ENCODE measurements at places on chromosomes 13 and 19. TPM values are rescaled to one million over a fixed set of nuclear protein-coding genes. Genes with fewer than 3 reads are reported as not detected.
A peak's percentile ranks its signal among the peaks of the same experiment; 100 is the strongest.

MAP4K1 gene
- 1.7 TPM for total RNA-seq

CRB3 gene
- total RNA-seq: 1.6 TPM

RPS15 gene
- 1,045 TPM for total RNA-seq

KIR2DL3 gene
- total RNA-seq: not detected

RUBCNL gene
- 1.3 TPM for total RNA-seq

CYP2S1 gene
- 11.1 TPM for total RNA-seq

CGB1 gene
- not detected for total RNA-seq

ZNF432 gene
- total RNA-seq: 17.7 TPM

SRRM5 gene
- 0.23 TPM for total RNA-seq

EDNRB gene
- total RNA-seq: 3.2 TPM

PLVAP gene
- 0.77 TPM for total RNA-seq

SLITRK1 gene
- 2.3 TPM for total RNA-seq

ZNF787 gene
- 36.3 TPM for total RNA-seq

DNA sequence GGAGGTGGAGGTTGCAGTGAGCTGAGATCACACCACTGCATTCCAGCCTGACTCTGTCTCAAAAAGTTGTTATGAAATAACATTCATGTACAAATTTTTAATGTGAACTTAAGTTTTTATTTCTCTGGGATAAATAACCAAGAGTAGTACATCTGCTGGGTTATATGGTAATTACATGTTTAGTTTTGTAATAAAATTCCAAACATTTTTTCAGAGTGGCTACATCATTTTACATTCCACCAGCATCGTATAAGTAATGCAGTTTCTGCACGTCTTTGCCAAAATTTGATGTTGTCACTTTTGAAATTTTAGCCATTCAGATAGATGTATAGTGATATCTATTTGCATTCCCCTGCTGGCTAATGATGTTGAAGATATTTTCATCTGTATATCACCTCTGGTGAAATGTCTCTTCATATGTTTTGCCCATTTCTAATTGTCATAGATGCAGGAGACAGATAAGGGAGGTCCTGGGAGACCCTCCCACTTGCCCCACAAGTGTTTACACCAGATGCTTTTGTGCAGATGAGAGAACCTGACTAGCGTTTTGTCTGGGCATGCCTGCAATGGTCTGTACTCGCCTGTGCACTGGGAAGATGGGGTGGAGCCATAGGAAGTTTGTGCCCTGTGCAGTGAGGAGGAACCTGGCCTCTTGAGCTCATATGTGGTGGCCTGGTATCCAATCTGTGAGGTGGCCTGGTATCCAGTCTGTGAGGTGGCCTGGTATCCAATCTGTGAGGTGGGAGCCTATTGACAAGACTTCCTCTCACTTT, 12.7 kb upstream of the KBTBD6 start:
- DNase-seq: peak; percentile 23

DNA sequence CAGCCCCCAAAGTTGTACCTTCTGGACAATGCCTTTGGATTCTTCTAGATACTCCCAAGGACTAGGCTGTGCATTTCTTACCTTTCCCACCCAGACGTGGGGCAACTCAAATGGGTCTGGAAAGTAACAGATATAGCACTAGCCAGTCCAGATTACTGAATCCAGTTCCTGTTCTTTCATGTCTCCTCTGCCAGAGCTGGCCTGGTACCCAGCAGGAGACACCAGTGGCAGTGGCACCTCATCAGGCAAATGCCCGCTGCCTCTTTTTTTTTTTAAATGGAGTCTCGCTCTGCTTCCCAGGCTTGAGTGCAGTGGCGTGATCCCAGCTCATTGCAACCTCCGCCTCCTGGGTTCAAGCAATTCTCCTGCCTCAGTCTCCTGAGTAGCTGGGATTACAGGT, 43.2 kb downstream of the N4BP2L2 start:
- no peak for DNase-seq

GRCh38 chr13:24922387-24922744, 158.4 kb downstream of the RNF17 start:
- peak; percentile 42 for DNase-seq

DNA sequence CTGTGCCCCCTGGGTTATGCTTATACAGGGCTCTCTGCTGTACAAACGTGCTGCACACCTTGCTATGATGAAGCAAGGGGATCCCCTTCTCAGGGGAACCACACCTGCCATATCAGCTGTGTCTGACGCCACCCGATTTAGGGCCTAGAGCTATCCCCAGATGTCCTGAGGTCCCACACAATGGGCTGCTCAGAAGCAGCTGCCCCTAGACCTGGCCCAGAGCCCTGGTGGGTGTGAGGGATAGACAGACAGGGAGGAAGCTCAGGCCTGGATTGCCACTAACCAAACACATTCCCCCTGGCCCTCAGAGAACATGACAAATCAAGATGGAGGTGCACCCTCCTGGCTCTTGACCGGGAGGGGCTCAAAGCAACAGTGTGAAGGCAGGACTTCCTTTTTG, 59.3 kb downstream of the TSHZ3 start:
- DNase-seq: no peak

- DNase-seq: peak; percentile 46
These were observed 629 bp upstream of the FGF9 start for GRCh38 chr13:21670006-21670882.

DNA sequence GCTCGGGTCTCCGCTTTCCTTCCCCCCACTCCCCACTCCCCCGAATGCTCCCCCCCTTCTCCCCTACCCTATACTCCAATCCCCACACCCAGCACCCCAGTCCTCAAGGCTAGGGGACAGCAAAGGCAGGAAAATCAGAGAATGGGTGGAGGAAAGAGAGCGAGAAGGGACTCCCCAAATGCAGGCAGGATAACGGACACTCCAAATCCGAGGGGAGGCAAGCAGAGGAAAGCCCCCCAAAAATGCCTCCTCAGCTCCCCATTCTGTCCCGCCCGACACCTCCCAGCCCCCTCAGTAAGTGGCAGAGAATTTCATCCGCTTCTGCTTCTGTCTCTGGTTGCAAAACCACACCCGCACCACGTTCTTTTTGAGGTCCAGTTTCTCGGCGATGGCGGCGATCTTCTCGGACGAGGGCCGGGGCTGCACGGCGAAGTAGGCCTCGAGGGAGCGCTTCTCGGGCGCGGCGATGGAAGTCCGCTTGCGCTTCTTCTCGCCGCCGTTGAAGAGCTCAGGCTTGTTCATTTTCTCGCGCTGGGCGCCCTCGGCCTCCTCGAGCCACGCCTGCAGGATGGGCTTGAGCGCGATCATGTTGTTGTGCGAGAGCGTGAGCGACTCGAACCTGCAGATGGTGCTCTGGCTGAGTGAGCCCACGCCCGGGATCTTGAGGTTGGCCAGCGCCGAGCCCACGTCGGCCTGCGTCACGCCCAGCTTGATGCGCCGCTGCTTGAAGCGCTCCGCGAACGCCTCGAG, 2.1 kb downstream of the POU4F1 start:
- no peak for DNase-seq

DNA sequence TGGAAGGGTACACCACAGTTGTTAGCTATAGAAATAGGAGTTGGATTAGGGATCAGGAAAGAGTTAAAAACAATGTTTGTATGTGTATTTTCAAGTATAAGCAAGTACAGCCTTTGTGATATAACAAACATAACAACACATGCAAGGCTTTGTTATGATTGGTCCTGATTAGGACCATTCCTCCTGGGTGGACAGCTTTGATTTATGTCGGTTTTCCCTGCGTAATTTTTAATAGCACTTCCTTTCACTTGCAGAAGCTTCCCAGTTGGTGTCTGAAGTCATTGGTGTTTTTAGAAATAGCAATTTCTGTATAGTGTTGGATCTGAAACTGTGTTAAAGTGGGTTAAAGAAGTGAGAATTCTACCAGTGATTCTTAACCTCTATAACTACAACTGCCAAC, 10.0 kb downstream of the FNDC3A start:
- DNase-seq: no peak

- no peak for DNase-seq
These were observed 34.4 kb upstream of the ZNF808 start for GRCh38 chr19:52492994-52493470.

- no peak for DNase-seq
These were observed 32.7 kb upstream of the FLT1 start for GRCh38 chr13:28527629-28528028.

DNA sequence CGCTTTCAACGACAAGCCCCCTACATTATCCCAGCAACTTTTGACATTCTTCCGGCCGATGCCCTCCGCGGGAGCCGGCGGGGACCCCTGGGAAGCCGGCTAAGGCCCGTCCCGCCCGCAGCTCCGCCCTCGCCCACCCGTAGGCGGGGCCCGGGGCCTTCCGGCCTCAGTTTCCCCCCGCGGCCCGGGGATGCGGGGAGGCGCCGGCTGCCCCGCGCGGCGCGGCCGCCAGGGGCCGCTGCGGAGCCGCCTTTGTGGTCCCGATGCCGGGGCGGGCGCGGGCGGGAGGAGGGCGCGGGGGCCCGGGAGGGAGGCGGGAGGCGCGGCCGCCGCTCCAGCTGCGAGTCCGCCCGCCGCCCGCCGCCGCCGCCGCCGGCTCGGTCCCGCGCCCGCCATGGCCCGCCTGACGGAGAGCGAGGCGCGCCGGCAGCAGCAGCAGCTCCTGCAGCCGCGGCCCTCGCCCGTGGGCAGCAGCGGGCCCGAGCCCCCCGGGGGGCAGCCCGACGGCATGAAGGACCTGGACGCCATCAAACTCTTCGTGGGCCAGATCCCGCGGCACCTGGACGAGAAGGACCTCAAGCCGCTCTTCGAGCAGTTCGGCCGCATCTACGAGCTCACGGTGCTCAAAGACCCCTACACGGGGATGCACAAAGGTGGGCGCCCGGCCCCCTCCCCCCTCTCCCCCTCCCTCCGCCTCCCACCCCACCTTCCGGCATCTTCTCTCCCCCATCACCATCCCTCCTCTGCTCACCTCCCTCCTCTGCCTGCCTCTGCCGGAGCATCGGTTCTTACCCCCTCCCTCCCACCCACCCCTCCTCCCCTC, at the start of gene CELF5:
Gene CELF5 (plus strand): TSS at position 316 of the 823 bp plus-strand sequence. CDS start 79 bp downstream, at position 395.
- no peak for DNase-seq

GRCh38 chr13:40617801-40618356, 48.6 kb downstream of the FOXO1 start:
- DNase-seq: no peak

DNA sequence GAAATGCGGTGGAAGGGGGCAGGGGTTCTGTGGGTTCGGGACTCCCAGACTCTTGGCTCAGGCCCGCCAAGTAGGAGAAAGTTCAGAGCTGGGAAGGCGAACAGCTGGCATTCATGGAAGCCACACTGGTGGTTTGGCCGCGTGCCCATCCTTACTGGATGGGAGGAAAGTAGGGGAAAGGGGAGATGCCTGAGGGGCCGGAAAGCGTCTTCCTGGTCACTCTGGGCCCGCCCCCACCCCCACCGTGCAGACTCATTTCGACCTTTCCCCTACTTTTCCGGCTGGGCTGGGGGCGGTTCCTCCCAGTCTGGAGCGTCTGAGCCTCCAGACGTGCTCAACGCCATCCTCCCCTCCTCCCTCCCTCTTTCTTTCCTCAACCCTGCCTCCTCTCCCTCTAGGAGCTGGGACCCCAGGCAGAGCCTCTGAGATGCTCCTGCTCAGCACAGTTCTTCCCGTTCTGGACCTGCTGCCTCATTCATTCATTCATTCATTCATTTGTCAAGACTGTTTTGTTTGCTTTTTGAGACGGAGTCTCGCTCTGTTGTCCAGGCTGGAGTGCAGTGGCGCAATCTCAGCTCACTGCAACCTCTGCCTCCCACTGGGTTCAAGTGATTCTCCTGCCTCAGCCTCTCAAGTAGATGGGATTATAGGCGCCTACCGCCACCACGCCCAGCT, 3.5 kb downstream of the ANGPTL4 start:
- DNase-seq: peak; percentile 89

GRCh38 chr19:41415154-41415571, 12.0 kb downstream of the B3GNT8 start:
- no peak for DNase-seq

DNA sequence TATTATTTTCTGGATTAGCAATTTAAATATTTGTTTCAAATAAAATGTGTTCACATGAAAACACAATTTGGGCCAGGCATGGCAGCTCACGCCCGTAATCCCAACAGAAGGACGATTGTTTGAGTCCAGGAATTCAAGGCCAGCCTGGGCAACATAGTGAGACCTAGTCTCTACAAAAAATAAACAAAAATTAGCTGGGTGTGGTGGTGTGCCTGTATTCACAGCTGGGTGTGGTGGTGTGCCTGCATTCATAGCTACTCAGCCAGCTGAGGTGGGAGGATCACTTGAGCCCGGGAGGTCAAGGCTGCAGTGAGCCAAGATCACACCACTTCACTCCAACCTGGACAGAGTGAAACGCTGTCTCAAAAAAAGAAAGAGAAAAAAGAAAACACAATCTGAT, 46.4 kb downstream of the KPNA3 start:
- DNase-seq: no peak

DNA sequence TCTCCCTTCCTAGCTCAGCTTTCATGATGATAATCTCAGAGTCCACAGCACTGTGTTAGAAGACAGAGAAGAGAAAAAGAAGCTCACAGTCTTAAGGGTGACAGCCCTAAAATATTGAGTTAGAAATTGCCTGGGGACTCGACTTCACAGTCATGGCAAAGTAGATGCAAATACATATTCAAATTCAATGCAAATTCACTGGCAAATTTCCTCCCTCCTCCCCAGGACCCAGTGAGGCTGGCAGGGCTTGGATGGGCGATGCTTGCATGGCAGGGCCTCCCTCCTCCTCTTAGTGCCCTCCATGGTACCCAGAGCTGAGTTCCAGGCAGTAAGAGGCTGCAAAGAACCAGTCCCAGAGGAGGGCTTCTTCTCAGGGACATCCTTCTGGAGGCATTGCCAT, 115.6 kb upstream of the UQCRFS1 start:
- DNase-seq: no peak

DNA sequence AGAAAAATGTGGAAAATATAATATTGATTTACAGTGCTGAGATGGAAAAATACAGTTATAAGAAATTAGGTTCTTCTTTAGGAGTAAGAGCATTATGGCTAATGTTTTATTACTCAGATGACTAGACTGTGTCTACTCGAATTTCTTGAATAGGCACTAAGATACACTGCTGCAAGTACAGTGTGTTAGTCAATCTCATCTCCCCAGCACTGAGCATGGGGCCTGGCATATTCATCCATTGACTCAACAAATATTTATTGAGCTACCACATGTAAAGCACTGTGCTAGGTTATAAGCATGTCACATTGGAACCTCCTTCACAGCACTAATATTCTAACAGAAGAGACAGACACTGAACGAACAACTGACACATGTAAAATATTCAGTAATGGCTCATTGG, 242.5 kb upstream of the GPC6 start:
- DNase-seq: no peak

DNA sequence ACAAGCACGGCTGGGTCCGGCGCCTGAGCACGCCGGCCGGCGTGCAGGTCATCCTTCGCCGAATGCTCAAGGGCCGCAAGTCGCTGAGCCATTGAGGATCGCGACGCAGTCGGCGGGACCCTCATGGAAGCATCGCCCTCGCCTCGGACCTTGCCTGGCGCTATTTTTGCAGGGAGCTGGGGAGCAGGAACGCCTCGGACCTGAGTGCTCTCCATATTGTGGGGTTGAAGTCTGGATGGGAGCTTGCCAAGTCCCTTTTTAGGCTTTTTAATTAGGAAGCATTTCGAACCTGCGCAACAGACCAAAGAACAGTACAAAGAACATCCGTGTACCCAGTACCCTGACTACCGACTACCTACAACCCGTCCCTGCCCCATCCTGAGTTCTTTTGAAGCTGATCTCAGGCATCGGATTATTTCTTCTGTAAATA, 628 bp downstream of the MRPL34 start:
- no peak for DNase-seq

Data from astrocyte (in vitro differentiated cells and primary cell).